NCI-H187 (cell line): ENCODE measurements at places on chromosomes 3 and 15.

- no peak for DNase-seq
Observed at GRCh38 chr3:29754346-29754745, 473.5 kb downstream of the RBMS3 start.

DNA sequence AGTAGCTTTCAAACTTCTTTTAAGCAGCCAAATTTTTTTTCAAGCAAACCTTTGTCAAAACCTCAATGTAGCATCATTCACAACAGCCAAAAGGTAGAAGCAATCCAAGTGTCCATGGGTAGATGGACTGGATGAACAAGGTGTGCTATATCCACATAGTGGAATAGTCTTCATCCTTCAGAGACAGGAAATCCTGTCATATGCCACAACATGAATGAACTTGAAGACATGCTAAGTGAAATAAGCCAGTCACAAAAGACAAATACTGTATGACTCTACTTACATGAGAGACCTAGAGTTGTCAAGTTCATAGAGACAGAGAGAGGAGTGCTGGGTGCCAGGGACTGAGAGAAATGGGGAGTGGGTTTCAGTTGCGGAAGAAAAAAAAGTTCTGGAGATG is 87.6 kb downstream of the SRGAP3 start:
- no peak for DNase-seq

GRCh38 chr15:98536976-98537375 is 111.4 kb upstream of the IGF1R start:
- no peak for DNase-seq

DNA sequence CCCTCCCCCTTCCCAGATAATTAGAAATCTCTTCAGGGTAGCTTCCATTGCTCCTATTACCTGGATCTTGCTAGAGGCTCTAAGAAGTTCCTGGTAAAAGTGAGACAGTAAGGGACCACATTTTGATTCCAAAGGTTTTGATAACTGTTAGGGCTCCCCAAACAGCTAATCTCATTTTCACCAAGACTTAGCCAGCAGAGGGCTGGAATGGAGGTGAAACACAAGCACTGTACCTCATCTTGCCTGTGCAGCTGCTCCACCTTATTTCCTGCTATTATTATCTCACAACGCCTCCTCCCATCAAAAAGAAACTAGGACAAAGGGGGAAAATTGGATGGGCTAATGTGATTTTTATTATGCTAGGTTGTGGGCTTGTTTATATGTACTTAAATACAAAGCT is 7.3 kb downstream of the SETD5 start:
- no peak for DNase-seq

- DNase-seq = no peak
Observed at GRCh38 chr3:19213603-19214220, 65.4 kb downstream of the KCNH8 start.

DNA sequence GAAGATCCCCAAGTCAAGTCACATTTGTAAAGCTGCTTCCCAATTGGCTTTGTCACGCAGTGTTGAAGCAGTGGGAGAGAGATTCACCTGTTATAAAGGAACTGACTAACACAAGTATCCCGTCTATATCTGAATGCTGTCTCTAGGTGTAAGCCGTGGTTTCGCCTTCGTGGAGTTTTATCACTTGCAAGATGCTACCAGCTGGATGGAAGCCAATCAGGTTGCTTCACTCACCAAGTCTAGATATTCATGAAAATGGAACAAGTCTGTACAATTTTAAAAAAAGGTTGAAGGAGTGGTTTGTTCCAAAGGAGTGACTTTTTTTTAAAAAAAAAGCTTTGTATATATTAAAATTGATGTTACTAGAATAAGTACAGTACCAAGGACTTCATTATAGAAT is 11.7 kb downstream of the RBM5 start:
- DNase-seq = no peak

GRCh38 chr15:89499156-89499555 is 2.8 kb upstream of the RHCG start:
- DNase-seq = no peak

DNA sequence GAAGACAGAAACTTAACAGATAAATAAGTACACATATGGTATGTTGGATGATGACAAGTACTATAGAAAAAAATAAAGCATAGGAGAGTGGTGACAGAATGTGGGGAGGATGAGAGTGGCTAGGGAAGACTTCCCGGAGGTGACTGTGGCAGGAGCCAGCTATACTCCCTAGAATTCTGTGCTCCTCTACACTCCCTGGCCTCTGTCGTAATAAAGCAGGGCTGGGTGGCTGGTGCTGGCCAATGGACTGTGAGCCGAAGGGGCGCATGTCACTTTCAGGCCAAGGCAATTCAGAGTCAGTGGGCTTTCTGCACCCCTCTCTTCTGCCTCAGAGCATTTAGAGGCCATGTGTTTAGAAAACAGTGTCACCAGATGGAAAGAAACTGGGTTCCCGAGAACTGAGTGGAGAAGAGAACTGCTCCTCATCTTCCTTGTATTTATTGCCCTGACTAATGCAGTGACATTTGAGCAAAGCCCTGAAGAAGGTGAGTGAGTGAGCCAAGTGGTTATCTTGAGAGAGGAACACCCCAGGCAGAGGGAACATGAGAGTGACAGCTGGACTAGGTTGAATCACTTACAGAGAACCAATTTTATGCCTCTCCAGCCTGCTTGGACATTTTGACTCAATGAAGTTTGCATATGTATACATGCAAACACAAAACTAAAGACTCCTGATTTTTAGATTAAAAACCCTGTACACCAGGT is 5.2 kb upstream of the VPS8 start:
- DNase-seq = no peak

DNA sequence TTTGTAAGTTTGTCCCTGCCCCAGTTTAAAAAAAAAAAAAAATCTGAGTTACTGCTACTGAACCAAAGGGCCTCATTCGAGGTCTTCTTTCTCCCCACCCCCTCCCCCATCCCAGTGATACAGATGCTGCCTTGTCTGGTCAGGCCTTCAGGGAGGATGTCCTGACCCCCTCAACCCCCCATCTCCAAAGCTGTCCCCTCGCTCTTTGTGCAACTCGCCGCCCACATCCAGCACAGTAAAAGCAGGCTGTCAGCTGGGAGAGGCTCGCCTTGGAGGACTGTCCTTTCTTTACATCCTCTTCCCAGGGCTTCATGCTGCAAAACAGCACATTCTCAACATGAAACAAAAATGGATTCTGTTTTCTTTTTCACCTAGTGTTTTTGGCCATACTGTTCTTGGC is 133.4 kb downstream of the VGLL4 start:
- DNase-seq = no peak

- no peak for DNase-seq
Observed at GRCh38 chr15:66161108-66161507, 92.4 kb downstream of the MEGF11 start.

DNA sequence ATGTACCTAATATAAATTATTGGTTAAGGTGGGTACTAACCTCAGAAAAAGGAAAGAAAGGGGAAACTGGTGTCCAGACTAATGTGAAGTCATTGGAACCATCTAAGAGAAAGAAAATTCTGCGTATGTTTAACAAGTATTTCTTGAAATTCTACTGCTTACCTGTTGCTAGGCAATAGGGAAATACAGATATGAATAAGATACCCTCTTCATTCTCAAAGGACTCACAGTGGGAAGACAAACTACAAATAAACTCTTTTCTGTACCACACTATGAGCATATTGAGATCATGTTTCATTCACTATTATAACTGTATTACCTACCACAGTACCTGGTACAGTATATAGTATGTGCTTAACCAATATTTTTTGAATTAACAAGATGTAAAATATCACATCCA is 140.5 kb upstream of the MLF1 start:
- no peak for DNase-seq

DNA sequence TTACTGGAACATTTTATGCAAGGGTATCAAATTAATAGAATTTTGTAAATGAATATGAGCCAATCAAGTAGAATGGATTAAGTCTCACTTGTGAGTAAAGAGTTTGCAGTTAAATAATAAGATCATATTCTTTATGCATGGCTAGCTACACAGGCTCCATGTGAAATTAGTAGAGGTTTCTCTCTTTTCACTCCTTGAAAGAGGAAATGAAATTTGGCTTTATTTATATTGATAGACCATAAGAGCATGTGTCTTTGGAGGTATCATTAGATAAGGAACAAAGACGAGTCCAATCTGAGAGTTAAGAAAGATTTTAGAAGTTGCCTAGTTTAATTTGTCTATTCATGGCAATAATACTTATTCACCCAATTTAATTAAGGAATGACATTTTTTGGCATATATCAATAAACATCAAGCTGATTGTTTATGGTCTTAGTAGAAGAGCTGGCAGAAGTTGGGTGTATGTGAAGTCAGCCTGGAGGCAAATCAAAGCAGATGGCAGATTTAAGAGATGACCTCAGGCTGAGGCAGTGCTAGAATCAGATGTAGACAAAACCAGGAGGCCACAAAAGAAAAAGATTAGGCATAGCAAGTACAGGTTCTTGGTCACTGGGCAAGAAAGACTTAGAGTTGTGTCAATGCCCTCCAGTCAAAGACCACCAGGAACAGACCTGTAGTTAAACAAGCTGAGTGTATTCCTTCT is 406.5 kb upstream of the ARHGEF26 start:
- DNase-seq = no peak

DNA sequence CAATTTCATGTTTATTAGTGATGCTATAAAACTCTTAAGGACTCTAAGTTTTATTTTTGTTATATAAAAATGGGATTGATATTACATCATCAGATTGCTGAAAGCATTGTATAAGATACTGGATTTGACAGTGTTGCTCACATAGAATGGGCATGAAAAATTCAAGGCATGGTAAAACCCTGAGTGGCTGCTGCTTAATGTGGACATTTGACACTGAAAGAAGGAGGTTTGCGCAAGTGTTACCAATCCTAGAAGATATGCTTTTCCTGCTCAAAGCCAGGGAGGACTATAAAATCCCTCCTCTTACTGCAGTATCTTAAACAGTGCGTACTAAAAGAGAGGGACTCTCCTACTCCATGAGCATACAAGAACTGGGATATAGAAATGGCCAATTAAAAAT is 65.8 kb upstream of the PTX3 start:
- DNase-seq = no peak

DNA sequence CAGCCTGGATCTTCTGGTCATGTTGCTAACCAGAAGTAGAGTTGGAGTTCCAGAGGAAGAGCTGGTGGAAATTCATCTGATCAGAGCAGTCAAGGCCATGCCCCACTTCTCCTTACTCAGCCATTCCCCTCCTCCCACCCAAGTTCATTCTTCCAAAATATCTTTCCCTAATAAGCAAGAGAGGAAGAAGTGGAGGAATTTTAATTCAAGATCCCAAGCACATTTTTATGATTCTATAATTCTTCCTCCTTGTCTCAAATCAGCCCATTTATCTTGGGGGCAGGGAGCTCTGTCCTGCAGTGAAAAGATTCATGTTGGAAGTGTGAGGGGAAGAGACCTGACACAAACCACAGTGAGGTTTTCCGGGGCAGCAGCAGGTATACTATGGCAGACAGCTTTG is 85.0 kb upstream of the GALNT15 start:
- DNase-seq = no peak

GRCh38 chr15:64731012-64731804 is 44.2 kb downstream of the RBPMS2 start:
- peak; percentile 42 for DNase-seq

- no peak for DNase-seq
Observed at GRCh38 chr15:101799665-101800064, 3.6 kb upstream of the OR4F6 start.

GRCh38 chr3:182570946-182571594 is 222.2 kb upstream of the ATP11B start:
- no peak for DNase-seq

DNA sequence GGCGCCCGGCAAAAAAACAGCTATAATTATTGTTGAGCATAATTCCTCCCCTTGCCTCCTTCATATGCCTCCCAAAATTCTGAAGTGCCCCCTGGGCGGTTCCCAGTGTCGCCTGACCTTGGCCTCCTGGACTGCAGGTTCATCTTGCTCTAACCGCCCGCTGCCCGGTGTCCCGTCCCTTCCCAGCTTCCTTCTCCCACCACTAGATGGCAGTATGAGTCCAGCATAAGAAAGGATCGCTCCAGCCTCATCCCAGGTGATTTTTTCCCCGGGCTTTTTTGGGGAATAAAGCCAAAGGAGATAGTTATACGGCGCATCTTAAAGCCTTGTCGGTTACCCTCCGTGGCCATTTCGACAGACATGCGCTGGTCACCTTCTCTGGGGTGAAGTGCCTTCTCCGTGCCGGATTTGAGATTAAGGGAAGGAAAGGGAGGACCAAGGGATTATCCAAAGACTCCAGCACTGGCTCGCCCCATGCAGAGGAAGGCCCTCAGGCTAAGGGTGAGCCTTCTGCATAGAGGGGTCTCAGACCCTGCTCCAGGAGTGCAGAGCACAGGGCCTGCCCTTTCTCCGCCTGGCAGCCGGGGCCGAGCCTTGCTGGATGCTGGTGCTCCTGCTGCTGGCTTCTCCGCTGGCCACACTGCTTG is 45.8 kb upstream of the TRA2B start:
- DNase-seq = peak; percentile 45

DNA sequence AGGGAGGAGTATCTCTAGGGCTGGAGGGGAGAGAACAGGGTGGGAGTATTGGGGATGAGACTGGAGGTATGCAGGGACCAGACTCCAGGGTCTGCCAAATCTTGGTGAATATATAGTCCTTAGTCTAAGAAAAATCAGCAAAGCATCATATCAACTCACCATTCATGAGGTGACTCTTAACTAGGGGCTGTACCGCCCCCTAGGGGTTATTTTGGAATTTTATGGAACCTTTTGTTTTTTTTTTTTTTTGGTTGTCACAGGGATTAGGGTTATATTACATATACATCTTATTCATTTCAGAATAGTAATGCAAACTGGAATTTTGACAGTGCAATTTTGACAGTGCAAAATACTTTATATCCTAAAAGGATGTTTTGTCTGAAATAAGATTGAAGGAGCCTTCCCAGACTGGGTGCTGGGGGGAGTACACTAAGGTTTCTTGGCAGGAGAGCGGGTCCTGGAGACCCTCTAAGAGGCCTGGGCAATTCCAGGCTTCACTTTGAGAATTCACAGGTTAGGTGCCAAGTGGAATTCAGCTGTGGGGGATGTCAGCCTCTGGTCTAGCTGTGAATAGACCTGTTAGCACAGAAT is 7.5 kb downstream of the CMTM7 start:
- DNase-seq = no peak
